Renal pelvis (tissue), 12 donors: ENCODE measurements at places on chromosomes 6 and 20.

- DNase-seq = no peak
Observed at GRCh38 chr6:149855741-149856140, 8.4 kb downstream of the LRP11 start.

GRCh38 chr20:31713312-31714273 is 9.1 kb downstream of the BCL2L1 start:
- peak; percentile 69 for DNase-seq

GRCh38 chr6:44179072-44179536 is 20.5 kb downstream of the CAPN11 start:
- no peak for DNase-seq

- no peak for DNase-seq
Observed at GRCh38 chr20:37680420-37680819, 13.4 kb upstream of the CTNNBL1 start.

DNA sequence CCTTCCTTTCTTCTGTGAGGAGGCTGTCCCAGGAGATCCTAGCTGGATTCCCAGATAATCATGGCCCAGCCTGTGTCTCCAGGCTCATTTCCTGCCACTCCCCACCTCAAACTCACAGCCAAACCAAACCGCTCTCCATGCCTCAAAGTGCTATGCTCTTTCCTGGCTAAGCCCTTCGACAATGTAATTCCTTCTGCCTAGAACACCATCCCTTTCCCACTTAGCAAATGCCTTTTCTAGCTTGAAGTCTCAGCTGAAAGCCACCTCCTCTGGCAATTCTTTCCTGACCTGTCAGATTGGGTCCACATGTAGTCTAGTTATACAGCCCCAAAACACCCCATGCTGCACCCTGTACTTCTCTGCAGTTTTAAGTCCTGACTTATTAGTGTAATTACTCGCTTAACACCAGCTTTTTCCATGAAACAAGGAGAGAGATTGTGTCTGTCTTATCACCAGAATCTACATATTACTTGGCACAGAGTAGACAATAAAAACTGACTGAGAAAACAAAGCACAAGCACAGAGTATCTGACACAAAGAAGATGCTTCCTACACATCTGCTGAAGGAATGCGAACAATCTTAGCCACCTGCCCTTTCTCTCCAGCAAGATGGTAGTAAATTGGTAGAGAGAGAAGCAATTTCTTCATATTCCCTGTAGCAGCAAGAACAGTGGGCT is 5.4 kb downstream of the TRIM26 start:
- no peak for DNase-seq

DNA sequence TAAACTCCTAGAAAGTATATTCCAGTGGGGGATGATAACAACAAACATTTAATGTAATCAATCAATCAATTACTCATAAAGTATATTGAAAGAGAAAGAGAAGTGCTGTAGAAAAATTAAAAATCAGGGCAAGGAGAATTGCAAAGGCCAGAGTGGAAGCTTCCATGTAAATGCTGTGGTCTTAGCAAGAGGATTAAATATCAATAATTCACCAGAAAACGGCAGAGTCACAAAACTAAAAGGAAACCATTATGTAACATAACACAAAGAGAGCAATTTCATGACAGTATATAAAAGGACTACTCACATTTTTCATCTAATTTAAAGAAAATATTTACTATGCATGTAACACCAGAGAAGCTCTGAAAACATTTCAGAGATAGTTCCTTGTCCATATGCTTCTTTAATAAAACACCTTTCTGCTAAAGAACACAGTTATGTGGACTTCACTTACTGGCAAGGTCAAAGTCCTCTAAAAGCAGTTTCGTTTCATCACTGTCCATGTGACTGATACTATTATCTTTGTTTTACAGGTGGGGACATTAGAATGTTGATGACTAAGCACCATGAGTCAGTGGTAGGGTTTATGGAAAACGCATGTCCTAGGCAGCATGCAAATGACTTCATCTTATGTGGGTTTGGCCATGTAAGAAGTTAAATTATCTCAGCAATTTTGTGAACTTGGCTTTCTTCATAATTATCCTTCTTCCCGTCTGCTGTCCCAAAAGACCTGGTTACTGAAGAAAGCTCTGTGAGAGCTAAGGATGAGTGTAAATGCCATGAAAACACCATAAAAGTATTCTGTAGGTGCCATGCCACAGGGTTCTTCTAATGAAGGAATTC is 185.8 kb upstream of the TENT5A start:
- no peak for DNase-seq

DNA sequence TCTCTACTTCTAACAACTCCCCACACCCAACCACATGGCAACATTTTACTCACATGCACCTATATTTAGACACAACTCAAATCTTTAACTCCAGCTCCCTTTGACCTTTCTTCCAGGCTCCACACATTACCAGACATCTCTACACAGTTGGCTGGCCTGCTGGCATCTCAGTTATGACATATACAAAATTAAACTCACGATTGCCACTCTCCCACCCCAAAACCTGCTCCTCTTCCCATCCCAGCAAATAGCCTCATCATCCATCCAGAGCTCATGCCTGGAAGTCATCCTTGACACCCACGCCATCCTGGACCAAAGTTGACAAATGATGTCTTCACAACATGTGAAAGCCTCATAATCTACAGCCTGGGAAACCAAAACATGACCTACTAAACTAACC is 176.6 kb downstream of the PKHD1 start:
- DNase-seq = no peak

DNA sequence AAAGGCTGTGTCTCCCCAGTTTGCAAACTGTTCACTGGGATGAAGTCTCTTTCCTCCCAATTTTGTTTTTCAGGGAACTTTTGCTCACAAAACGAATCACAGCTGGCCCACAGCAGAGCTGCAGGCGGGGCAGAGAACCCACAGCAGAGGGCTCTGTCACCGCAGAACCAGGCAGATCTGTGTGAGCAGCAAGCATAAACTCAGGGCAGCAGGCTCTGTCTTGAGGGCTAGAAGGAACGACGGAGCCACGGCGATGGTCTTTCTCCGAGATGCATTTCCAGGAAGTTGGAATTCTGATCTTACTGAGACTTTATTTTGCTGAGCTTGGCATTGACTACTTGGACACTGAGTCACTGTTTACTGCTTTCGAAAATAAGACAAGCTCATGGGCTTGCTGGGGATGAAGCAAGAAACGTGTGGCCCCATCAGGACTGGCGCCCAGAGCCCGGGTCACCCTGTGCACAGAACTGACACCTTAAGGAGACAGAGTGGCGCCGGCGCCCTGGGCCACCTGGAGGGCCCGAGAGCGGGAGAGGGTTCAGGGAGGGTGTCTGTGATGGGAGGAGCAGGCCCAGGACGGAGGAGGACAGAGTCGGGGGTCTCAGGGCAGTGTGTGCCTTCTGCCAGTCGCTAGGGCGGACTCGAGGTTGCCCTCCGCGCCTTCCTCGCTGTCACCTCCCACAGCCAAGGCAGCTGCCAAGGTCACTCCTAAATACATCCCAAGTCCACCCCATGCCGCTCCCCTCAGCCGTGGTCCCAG is 106.3 kb upstream of the NXT1 start:
- DNase-seq = no peak

- no peak for DNase-seq
Observed at GRCh38 chr6:113649276-113649675, 207.9 kb upstream of the MARCKS start.
